ENCODE measurements at places on chromosomes 6 and 20.

GRCh38 chr6:141783585-141783984 is 349.1 kb upstream of the GJE1 start:
- DNase-seq, result no peak

- DNase-seq, result no peak
These were observed 39.5 kb upstream of the CHD6 start for GRCh38 chr20:41657655-41658054.

- DNase-seq, result peak; percentile 53
These were observed 20.0 kb upstream of the TRIM27 start for GRCh38 chr6:28943557-28944411.

GRCh38 chr6:1625794-1626435 is 16.2 kb downstream of the FOXC1 start:
- DNase-seq, result no peak

DNA sequence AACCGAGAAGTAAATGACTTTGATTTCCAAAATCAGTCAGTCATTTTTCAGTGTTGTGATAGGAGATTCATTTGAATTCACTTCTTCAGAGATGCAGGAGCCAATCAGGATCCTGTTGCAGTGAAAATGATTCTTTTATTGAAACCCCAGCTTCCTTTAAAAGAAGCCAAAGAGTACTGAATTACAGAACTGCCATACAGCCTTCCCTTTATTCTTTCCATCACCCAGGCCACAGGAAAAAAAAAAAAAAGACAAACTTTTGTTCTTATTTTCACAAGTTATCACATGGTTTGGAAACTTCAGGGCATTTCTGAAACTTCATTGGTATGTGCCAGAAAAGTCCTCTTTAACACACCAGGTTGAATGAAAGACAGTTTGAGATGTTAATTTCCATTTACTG is 1.8 kb upstream of the CARMIL1 start:
- no peak for DNase-seq

DNA sequence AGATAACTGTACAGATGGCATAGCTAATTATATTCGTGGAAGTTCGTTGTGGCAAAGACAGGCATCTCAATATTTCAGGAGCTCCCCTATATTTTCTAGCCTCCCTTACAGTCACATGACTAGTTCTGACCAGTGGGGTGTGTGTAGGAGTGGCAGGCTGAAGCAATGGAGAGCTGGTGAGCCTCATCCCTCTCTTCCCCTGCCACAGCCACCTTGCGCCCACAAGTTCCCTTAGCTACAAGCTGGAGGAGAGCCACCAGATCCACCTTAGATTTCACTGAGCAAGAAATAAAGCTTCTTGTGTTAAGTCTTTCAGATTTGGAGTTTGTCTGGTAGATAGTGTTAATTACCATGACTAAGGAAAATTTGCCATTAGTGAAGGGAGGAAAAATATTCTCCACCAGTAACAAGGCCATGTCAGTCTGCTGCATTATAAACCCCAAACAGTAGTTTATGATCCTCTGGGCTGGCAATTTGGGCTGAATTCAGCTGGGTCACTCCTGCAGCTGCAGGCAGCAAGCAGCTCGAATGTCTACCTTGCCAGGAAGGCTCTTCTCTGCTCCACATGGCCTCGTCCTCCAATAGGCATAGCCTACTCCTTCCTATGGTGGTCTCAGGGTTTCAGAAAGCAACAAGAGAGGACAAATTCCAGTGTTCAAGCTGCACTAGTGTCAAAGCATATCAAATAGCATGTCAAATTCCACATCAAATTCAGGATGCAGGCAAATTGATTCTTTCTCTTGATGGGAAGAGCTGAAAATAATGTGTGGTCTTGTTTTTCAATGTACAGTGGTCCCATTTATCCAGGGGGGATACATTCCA is 7.4 kb upstream of the RBCK1 start:
- no peak for DNase-seq

DNA sequence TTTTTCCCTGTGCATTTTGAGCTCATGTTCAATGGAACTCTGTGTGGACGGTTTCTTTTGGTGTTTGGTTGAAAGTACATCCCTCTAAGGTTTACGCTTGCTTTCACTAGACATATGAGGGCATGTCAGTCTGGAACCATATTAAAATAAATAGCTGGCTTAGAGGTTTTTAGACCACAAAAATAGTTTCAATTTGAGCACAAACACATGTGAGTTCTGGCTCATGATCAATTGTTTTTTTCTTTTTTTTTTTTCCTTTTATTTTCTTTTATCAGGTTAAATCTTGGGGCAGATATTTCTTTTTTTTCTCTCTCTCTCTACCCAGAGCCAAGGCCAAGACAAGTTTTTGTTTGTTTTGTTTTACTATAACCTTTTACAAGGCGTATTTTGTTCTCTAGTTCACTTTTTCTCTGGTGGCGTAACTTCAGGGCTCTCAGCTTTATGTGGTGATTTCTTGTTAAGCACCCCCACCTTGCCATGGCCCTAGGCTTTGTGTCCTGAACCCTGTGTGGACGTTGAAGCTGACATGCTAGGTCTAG is 92.9 kb downstream of the SHLD1 start:
- no peak for DNase-seq

- DNase-seq, result no peak
These were observed 27.1 kb downstream of the NAPB start for GRCh38 chr20:23393996-23394775.

DNA sequence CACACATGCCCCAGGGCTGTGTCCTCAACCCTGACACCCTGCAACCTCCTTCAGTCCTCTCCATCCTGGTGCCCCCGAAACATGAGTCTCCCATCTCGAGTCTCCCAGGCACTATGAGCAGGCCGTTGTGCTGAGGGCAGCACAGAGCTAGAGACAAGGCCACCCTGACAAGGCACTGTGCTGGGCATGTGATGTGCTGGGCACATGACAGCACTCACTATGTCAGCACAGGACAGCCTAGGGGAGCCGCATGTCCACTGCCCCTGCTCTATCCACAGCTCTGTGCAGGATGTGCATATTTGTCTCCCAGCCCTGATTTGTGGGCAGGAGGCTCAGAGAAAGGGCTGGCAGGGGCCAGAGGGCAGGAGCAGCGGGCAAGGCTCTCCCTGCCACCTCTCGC is 362.1 kb upstream of the AGPAT4 start:
- no peak for DNase-seq

DNA sequence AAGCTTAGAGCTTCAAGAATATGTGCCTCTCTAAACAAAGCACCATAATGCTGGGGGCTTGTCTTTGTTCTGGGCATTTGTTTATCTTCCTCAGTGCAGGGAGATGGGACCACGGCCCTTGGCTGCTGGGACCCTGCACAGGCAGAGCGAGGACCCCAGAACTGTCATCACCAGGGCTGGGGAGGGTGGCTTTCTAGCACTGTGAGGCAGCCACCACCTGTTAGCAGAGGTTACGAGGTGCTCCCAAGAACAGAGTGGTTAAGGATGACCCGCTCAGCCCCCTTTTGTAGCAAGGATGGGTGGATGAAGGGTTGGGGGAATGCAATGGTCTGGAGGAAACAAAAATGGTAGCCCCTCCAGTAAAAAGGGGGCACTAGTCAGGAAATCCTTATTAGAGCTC is 34.9 kb downstream of the METTL24 start:
- no peak for DNase-seq

DNA sequence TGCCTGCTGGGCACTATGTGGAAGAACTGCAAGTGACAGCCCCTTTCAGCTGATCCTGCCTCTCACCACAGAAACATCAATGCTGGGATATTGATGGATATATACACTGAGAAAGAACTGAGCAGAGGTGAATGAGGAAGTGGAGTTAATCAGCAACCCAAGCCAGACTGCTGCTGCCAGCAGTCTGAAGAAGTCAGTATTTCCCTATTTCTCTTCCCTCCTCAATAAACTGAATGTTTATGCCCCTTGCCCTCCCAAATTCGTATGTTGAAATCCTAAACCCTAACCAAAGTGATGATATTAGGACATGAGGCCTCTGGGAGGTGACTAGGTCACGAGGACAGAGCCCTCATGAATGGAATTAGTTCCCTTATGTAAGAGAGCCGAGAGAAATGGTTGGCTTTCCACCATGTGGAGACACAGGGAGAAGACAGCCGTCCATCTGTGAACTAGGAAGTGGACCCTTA is 76.3 kb downstream of the CDK19 start:
- DNase-seq, result no peak

GRCh38 chr6:113796038-113796437 is 61.1 kb upstream of the MARCKS start:
- DNase-seq, result no peak

DNA sequence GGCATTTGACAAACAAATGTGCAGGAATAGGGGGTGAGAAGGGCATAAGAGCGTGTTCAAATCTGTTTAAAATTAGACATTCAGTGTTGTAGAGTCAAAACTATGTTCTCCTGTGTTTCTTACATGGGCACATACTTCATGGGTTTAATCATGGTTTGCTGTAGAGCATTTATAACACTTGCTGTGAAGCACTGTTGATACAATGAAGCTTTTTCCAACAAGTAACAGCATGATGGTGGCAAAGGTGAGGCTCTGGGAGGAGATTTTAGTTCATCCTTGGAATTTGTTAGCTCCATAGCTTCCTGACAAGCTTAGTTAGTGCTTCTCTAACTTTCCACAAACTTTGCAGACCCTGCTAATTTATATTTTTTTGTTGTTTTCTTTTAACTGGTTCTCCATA is 900.7 kb downstream of the TFAP2A start:
- no peak for DNase-seq

- no peak for DNase-seq
These were observed 73.6 kb downstream of the NOL4L start for GRCh38 chr20:32511358-32512046.

GRCh38 chr20:25355011-25355595 is 35.5 kb downstream of the ABHD12 start:
- DNase-seq, result no peak

DNA sequence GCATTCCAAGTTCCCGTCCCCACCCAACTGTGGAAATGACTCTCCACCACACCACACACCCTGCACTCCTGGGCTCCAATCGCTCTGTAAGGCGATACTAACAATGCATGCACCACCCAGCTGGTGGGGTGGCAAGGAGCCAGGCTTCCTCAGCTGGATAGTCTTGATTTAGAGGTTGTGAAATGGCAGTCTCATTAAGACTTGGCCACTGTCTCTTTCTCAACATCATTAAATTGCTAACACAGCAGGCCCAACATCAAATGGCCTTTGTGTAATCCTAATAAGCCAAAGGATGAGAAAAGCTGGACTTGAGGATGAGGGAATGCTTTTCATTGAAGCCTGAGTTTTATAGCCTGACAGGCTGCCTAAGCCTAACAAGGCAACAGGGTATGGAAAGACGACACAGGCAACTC is 223.7 kb downstream of the GMDS start:
- no peak for DNase-seq

GRCh38 chr6:31401403-31401802 is 2.0 kb upstream of the MICA start:
- DNase-seq, result no peak

GRCh38 chr6:137724495-137725211 is 142.4 kb upstream of the TNFAIP3 start:
- no peak for DNase-seq

GRCh38 chr6:136470044-136470443 is 80.2 kb downstream of the MAP7 start:
- DNase-seq, result no peak

- no peak for DNase-seq
These were observed 34.4 kb downstream of the TSBP1 start for GRCh38 chr6:32337186-32337805.

DNA sequence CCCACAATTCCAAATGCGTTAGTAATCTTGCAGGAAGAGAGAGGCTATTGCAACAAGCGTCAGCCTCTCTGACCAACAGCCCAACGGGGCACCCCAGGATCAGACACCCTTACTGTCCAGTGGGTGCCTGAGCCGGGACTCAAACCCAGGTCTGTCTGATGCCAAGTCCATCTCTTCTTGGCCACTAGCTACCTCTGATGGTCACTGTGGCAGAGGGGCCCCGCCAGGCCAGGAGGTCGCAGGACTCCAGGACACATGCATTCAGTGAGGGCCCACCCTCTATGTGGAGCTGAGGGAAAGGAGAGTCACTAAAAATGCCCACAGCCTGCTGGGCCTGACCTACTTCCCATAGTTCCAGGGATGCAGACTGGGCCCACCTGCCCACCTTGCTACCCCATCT is 83.3 kb downstream of the PREX1 start:
- DNase-seq, result no peak

- DNase-seq, result no peak
These were observed 21.2 kb upstream of the SLC22A2 start for GRCh38 chr6:160279850-160280249.

GRCh38 chr6:112085286-112086065 is 1.8 kb downstream of the TUBE1 start:
- DNase-seq, result no peak

- DNase-seq, result no peak
These were observed 51.5 kb upstream of the EPB41L1 start for GRCh38 chr20:36102809-36103596.

DNA sequence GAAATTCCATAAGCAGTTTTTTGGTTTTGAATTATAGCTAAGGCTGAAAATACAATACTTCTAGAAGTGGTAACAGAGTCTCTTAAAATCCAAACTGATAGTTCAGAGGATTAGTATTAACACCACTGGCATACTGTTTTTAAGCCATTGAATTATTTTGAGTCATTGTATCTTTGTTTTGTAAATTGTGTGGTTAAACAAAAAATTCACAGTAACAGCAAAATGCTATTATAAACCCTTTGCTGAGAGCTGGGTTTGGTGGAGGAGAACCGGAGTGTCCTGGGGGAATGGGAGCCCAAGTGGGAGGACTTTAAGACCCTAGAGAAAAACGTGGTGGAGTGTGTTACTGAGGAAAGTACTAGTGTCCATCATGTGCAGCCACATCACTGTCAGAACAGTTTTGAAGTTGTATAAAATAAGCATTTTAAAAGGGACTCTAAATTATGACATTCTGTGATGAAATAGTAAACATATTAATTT is 125.1 kb downstream of the LRRC1 start:
- DNase-seq, result no peak

GRCh38 chr6:5524110-5524509 is 262.8 kb downstream of the FARS2 start:
- no peak for DNase-seq

DNA sequence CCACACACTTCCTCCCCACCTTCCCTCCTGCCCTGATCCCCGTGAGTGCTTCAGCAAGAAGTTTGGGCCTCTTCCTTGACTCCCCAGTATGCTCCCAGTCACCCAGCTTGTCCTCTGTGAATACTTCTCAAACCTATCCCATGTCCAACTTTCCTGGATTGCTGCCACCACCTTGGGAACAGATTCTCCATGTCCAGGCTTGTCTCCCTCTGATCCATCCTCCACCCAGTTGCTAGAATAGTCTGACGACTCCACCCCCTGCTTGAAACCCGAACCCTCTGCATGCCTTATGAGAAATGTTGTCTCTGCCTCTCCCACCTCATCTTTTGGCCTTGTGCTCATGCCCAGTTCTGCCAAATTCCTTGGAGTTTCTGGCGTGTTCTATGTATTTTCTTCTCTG is 108.0 kb downstream of the PPP1R14C start:
- no peak for DNase-seq

GRCh38 chr6:43089874-43090558 is 13.9 kb downstream of the PTK7 start:
- no peak for DNase-seq

Measured in CD4-positive, alpha-beta T cell treated with Interleukin-6 at 100 ng/mL for 8 hours (primary cell).